ENCODE measurements at places on chromosomes 6 and 20. TPM values are rescaled to one million over a fixed set of nuclear protein-coding genes. Genes with fewer than 3 reads are reported as not detected.

SCGN gene
- not detected for total RNA-seq

C20orf144 gene
- under 0.01 TPM for total RNA-seq

GLP1R gene
- total RNA-seq, result not detected

AAR2 gene
- 26.3 TPM for total RNA-seq

HLA-DRB5 gene
- not detected for total RNA-seq

VSTM2L gene
- not detected for total RNA-seq

FNDC1 gene
- total RNA-seq, result 0.09 TPM

COL9A1 gene
- not detected for total RNA-seq

MAS1 gene
- not detected for total RNA-seq

EEF1E1 gene
- total RNA-seq, result 36.0 TPM

Data from dermis lymphatic vessel endothelial cell (primary cell).